Subcutaneous preadipocyte (primary cell): ENCODE measurements at places on chromosomes 4 and X. TPM values are rescaled to one million over a fixed set of nuclear protein-coding genes. Genes with fewer than 3 reads are reported as not detected.

Gene C4orf17
- total RNA-seq: not detected in 2 replicates

Gene CFI
- total RNA-seq: 0.73 TPM in 1 of 2 replicates, not detected in the other

Gene TMEM154
- 2.6 and 11.1 TPM in 2 replicates for total RNA-seq

Gene GLRB
- 1.5 and 4.1 TPM in 2 replicates for total RNA-seq

Gene ASB9
- 2.2 and 2.6 TPM in 2 replicates for total RNA-seq

Gene BRS3
- total RNA-seq: not detected in 2 replicates
